DMS153 (cell line): ENCODE measurements at places on chromosomes 12 and 14.

- DNase-seq = no peak
Observed at GRCh38 chr12:118346895-118347294, 25.8 kb downstream of the TAOK3 start.

DNA sequence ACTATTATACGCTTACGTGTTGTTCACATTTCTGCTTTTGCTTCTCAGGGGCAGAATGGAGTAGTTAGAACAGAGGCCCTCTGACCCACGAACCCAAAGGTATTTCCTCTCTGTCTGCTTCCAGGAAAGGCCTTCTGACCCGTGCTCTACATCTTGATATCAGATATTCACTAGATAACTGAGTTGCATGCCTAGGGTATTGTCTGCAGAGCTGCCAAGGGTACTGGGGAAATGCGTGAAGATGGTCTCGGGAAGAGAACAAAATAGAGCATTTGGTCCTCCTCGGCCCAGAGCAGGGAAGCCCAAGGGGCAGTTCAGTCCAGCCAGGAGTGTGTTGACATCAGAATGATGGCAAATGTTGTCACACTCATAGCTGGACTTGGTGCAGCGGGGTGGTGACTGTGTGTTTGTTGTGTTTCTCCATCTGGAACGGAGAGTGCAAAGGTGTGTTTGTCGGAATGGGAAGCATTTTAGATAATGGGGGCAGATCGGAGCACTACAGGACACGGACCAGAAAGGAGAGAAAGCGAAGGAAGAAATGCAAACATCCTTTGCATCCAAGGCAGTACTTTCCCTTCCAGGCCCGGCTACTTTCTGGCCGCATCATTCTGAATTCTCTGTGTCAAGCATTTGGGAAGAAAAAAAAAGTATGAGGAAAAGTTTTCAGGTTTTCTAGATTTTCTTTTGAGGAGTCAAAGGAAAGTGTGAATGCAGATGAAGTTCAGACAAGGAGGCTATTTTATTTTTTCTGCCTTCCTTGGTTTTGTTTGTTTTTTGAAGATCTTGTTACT lies 8.1 kb downstream of the GLT1D1 start:
- DNase-seq = no peak

DNA sequence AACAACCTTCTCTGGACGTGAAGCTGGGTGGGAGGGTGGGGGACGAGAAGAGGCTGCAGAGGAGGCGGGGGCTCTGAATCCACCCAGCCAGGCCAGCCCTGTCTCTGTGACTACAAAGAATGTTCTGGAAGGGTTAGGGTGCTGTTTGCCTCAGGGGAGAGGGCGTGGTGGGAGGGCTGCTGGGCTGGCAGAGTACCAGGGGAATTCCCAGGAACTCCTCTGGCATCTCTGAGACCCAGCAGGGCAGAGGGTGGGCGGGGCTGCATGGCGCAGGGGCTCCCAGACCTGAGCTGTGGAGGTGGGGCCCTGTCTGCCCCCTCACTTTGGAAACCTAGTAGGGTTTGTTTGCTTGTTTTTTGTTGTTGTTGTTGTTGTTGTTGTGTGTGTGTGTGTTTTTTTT lies 45.5 kb upstream of the FZD10 start:
- no peak for DNase-seq

GRCh38 chr12:109926016-109926415 lies 25.9 kb downstream of the TCHP start:
- no peak for DNase-seq

DNA sequence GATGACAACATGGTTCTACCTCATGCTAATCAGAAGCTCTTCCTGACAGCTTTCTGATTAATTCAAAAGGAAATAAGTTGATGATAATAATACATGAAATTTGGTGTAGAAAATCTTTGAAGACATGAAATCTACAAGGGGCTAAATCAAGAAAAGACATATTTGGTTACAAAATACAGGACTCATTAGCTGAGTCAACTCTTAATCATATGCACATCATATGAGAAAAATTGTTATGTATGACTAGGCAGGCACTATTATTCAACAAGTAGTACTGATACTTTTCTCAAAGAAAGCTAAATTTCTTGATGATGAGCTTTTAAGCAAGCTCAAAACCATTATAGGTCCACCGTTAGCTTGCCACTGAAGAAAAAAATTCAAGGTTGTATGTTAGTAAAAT lies 7.1 kb downstream of the ABCC9 start:
- no peak for DNase-seq

GRCh38 chr14:38291681-38292467 lies 36.0 kb upstream of the CLEC14A start:
- DNase-seq = no peak

DNA sequence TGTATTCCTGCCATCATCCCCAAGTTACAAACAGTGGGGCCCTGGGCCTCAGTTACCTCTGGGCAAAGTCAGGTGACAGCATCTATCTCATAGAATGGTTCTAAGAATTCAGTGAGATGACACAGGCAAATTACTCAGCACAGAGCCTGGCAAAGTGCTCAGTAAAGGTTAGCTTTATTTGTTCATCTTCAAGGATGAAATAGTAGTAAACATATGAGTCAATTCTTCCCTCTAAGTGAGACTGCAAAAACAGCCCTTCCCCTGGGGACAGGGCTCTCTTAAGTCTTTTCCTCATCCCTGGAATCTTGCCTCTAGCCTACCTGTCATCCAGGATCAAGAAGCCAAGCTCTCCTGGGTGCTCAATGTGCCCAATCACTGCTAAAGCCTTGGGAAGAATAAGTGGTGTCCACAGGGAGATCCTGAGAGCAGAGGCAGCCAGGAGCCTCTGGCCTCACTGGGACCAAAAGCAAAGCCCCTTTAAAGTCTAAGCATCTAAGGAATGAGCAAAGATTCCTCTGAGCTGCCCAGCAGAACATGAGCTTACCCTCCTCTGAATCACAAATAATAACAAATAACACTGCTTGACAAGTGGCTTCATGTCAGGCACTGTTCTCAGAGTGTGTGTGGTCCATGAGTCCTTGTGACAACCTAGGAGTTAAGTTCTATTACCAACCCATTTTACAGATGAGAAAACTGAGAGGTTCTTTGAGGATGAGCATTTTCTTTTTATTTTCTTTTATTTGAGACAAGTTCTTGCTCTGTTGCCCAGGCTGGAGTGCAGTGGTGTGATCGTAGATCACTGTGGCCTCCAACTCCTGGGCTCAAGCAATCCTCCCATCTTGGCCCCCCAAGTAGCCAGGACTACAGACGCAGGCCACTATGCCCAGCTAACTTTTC lies 12.1 kb downstream of the NUAK1 start:
- no peak for DNase-seq

DNA sequence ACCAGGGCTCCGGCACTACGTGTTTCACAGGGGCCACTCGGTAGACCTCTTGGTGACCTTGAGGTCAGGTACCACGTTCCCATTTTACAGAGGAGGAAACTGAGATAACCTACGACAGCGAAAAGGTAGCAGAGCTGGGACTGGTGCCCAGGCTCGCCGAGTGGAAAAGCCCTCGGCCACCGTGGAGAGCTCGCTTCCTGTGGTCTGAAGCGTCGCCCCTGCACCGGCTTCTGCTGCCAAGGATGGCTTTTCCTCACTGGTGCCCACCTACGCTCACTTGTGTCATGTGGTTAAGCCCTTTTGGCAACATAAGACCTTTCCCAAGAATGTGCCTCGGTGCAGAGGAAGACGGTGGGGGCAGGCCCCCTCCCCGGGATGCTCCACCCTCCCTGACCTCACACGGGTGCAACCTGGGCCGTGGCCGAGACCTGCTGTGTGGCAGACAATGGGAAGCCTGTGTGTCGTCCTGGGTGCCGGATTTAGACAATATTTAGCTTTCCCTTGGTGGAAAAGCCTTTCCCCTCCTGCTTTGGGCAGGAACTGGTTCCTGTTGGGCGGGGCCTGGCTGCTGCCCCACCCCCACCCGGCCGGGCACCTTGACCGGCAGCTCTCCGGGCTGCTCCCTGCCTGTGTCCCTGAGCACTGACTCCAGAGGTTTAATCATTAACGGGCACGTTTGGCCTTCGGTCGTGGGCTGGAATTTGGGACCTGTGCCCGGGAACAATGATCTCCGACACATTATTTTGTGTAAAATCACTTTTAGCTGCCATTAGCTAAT lies 32.4 kb upstream of the PPP1R13B start:
- no peak for DNase-seq

- DNase-seq = no peak
Observed at GRCh38 chr14:53430870-53431269, 277.7 kb upstream of the DDHD1 start.

GRCh38 chr12:43973993-43974392 lies 138.1 kb downstream of the TMEM117 start:
- no peak for DNase-seq

DNA sequence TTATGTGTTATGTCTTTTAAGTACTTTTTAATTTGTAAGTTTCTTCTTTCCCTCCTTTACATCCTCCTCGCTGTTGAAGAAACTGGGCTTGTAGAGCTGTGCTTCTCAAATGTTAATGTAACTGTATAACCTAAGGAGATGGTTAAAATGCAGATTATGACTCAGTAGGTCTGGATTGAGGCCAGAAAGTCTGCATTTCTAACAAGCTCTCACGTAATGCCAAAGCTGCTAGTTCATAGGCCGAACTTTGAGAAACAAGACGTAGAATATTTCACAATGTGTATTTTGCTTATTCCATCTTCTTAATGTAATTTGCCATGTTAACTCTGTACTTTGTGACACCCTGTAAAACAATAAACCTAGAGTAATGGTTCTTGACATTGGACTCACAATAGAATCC lies 193.3 kb upstream of the SYT1 start:
- DNase-seq = no peak

DNA sequence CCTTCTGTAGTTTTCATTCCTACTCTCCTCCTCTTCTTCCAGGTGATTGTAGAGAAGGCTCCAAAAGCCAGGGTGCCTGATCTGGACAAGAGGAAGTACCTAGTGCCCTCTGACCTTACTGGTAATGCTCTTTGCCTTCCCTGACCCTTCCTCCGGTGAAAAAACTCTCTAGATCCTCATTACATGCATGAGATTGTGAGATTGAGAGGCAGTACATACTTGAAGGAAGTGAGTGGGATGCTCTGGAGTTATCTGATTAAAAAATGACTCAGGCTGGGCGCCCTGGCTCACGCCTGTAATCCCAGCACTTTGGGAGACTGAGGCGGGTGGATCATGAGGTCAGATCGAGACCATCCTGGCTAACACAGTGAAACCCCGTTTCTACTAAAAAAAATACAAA lies 5.3 kb downstream of the GABARAPL1 start:
- DNase-seq = no peak

- peak; percentile 16 for DNase-seq
Observed at GRCh38 chr12:113136128-113136989, 798 bp upstream of the RASAL1 start.

GRCh38 chr14:77761205-77761931 lies 412 bp upstream of the SNW1 start:
- peak; percentile 91 for DNase-seq

DNA sequence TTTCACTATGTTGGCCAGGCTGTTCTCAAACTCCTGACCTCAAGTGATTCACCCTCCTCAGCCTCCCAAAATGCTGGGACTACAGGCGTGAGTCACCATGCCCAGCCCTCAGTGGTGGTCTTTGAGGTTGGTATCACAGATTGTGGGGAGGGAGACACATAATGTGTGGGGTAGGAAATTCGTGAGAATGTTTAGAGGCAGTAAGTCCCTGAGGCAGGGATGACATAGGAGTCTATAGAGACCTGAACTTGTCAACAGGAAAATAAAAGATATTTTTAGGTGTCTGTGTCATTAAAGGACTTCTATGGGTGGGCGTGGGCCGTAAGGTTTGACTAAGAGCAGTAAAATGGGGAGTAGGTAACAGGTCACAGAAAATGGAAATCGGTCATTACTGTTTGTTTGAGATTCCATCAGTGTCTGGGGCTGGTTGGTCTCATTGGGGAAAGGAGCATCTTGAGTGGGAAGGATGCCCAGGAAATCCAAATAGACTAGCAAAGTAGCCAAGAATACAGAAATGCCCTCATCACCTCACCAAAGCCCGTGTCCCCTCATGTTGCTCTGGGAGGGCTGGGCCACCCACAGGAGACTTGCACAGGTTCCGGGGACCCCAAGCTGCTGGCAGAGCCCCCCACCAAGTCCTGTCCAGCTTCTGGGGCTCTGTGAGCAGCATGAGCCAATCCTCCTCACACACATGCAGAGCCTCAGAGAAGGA lies 63.6 kb upstream of the BCL2L14 start:
- no peak for DNase-seq

DNA sequence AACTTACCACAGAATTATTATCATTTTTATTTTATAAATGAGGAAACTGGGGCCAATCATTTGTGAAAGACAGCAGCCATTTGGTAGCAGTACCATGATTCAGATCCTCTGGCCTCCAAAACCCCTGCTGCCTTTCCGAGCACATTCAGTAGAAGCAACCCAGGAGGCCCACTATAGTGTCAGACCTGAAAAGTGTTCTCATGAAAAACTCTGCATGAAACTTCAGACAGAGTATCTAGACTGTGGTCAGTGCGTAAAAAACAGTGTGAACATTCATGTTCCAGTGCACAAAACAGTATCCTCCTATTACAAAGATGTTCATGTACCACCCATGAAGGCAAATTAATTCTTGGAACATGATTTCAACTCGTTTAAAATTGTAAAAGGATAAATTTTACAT lies 112.0 kb downstream of the EPS8 start:
- DNase-seq = no peak

- no peak for DNase-seq
Observed at GRCh38 chr14:71758229-71758951, 173.8 kb upstream of the RGS6 start.

DNA sequence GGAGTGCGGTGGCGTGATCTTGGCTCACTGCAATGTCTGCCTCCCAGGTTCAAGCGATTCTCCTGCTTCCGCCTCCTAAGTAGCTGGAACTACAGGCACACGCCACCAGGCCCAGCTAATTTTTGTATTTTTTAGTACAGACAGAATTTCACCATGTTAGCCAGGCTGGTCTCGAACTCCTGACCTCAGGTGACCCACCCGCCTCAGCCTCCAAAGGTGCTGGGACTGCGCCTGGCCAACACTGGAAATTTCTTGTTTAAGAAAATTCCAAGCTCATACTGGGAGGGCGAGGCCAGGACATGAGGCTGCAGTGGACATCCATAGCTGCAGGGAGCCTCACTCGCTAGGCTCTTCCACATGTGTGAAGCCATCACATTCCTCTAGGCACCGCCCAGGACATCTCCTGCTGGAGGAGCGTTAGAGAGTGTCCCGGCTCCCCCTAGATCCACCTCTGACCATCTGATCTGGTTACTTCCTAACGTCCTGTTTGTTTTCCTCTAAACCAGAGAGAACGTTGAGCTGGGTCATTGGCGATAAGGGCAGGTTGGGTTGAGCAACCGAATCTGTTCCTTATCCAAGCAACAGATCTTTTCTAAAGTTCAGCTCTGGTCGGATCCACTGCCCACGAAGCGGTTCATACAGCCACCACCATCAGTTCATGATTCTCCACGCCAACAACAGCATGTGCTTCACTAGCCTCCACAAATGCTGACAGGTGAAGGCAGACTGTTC lies 108.2 kb upstream of the MED13L start:
- no peak for DNase-seq

DNA sequence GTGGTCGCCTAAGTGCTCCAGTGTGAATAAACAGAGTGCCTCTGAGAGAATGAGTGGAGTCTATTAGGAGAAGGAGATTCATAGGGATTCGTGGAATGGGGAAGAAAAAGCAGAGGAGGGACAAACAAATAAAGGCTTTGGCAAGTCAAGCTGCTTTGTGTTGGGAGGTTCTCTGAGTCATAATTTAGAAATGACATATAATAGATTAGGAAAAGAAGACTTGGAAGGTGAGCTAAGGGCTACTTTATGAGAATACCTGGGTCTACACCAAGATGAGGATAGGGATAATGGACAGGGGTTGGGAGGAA lies 6.4 kb upstream of the NTN4 start:
- DNase-seq = no peak
